ENCODE measurements at places on chromosomes 7 and 10.
A peak's percentile ranks its signal among the peaks of the same experiment; 100 is the strongest.

DNA sequence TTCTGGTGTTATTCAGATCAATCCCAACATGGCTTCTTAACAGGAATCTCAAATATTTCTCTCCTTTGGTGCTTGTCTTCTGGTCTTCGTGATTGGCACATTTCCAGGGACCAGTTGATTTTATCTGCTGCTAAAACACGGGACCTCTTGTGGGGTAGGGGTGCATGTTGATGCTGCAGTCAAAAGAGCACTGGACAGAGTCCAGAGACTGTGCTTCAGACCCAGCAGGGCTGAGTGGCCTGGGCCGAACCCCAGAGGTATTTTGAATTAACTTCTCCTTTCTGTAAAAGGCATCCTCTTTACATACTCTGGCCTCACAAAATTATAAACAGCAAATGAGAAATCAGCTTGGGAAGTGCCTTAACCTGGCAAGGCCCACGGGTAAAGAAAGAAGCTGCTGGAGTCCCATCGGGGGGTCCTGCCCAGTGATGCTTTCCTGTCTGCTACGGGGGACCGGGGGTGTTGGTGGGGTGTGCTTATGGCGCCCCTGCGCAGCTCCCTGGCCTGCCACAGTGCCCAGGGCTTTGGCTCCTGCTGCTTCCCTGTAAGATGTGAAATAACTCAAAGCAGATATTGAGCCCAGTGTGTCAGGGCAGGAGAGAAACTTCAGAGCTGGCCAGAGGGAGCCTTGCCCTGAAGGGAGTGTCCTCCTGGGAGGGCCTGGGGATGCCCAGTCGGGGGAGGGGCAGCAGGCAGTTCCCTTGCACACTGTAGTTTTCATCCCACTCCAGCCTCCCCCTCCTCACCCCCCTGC lies 230.5 kb downstream of the TCF7L2 start:
- H3K27me3 ChIP-seq = no peaks in the 10 kb centered on the region
- DNase-seq = no peak
- peak overlapping the region; percentile 44 for H3K27ac ChIP-seq

GRCh38 chr7:133022661-133023060 lies 59.2 kb downstream of the CHCHD3 start:
- no peaks in the 10 kb centered on the region for H3K27me3 ChIP-seq
- H3K27ac ChIP-seq = no peak overlapping the region
- H3K4me3 ChIP-seq = no peak overlapping the region
- DNase-seq = no peak

DNA sequence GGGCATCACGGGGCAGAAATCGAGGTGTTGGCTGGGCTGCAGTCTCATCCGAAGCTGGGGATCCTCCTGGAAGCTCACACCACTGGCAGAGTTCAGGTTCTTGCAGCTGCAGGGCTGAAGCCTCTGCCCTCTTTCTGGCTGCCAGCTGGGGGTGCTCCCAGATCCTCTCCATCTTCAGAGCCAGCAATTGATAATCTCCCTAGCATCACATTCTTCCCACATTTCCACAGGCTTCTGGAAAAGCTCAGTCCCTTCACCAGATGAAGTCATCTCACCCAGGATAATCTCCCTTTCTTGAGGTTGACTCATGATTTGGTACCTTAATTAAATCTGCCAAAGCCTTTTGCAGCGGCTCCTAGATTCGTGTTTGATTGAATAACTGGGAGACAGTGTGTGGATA lies 55.2 kb downstream of the NRP1 start:
- H3K27ac ChIP-seq = peak overlapping the region; percentile 22
- H3K36me3 ChIP-seq = no peaks in the 10 kb centered on the region
- H3K27me3 ChIP-seq = no peaks in the 10 kb centered on the region
- no peaks in the 10 kb centered on the region for H3K4me1 ChIP-seq

DNA sequence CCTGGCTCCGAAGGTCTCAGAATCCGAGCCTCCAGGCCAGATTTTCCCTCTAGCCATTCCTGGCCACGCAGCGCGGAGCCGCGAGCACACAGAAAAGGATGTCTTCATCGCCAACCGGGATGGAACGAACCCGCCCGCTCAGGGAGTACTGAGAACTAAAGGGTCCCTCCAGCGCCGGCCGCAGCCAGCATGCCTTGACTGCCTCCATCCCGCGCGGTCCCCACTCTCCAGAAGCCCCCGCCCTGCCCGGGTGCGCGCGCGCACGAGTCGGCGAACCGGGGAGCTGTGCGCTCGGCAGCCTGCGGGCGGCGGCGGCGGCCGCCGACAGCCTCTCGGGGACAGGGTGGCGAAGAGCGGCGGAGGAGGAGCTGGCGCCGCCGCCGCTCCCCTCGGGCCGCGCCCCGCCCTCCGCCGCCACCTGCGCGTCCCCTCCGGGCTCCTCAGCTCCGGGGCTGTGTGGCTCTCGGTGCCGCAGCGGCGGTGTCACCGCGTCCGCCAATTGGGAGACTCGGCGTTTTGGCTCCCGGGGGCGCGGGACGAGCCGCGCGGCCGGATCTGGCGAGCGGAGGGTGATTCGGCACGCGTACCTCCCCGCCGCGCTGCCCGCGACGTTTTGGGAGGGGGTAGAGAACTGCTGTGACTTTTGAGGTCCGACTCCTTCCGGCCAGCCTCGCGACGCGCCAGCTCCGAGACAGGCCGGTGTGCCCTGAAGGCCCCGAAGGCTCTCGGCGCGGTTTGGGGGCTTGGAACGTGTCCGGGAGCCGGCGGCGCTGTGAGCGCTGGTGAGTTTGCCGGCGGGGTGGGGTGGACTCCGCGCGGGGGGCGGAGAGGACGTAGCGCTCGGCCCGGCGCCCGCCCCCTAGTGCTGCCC lies 453 bp upstream of the GALNT17 start:
- H3K36me3 ChIP-seq = no peaks in the 10 kb centered on the region
- peak overlapping the region; percentile 80 for H3K27ac ChIP-seq
- peak overlapping the region; percentile 80 for H3K4me3 ChIP-seq
- peaks cover 8% of the 10 kb centered on the region for H3K4me1 ChIP-seq
- no peaks in the 10 kb centered on the region for H3K27me3 ChIP-seq

DNA sequence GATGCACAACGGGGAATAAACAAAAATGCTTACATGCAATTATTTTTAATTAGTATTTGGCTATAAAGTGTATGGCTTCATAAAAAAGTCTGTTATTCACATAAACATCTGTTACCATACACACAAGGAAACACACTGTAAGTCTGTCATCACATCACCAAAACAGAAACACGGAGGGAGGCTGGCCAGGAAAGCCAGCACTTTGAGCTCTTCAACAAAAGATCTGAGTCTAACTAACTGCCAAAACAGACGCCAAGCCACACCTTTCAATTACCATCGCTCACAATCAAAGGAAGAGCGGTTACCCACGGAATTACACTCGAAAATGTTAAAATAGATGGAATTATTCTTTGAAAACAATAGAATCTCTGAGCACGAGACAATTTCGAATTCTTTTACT lies 49.2 kb upstream of the MGMT start:
- H3K27me3 ChIP-seq = no peaks in the 10 kb centered on the region
- no peak overlapping the region for H3K27ac ChIP-seq
- H3K4me1 ChIP-seq = no peaks in the 10 kb centered on the region
- DNase-seq = no peak
- H3K36me3 ChIP-seq = no peaks in the 10 kb centered on the region

Measured in sigmoid colon (tissue), 7 donors.